ENCODE measurements at places on chromosomes 5 and 9. TPM values are rescaled to one million over a fixed set of nuclear protein-coding genes. Genes with fewer than 3 reads are reported as not detected.

JAKMIP2 gene
- total RNA-seq: 5.5 TPM

GRCh38 chr5:37850226-37850865, 10.5 kb upstream of the GDNF start:
- no peak overlapping the region for H3K27ac ChIP-seq
- H3K27me3 ChIP-seq: no peaks in the 10 kb centered on the region
- no peaks in the 10 kb centered on the region for H3K36me3 ChIP-seq

- peaks cover 61% of the 10 kb centered on the region for H3K4me1 ChIP-seq
- peak overlapping the region; percentile 82 for H3K27ac ChIP-seq
- no peak overlapping the region for H3K4me3 ChIP-seq
- H3K27me3 ChIP-seq: no peaks in the 10 kb centered on the region
Measured at GRCh38 chr9:121194730-121195129, 6.9 kb downstream of the RAB14 start.

SLC6A3 gene
- total RNA-seq: 0.04 TPM

DNA sequence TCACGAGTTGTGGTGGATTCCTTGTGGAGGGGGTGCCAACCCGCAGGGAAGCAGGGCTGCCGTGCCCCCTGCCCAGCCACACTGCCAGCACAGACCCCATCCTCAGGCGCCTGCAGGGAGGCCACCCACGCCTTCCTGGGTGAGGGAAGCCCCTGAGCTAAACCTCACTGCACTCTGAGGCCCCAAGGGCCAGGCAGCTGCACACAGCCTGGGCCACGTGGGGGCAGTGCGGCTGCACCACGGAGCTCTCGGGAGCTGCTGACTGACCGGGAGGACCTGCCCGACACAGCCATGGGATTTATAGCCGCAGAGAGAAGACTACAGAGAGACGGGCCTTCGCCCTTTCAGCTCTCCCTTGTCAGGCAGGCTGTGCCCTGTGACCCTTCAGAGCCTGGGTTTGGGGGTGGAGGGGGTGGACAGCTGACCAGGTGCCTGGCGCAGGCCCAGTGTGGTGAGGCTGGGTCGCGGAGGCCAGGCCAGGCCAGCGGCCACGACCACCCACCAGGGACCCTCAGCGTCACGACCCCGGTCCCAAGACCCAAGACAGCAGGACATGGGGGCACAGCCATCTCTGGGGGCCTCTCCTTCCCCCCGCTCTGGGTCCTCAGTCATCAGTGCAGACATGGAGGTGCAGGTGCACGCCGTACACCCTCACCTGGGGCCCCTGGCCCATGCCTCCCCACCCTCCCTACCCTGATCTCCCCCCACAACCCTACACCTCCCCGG, 4.3 kb upstream of the AHRR start:
- H3K36me3 ChIP-seq: peaks cover 11% of the 10 kb centered on the region
- peaks cover 6% of the 10 kb centered on the region for H3K4me1 ChIP-seq
- H3K4me3 ChIP-seq: no peak overlapping the region

- DNase-seq: no peak
- H3K27ac ChIP-seq: no peak overlapping the region
- no peaks in the 10 kb centered on the region for H3K27me3 ChIP-seq
- peaks cover 17% of the 10 kb centered on the region for H3K4me1 ChIP-seq
- H3K36me3 ChIP-seq: peaks cover 18% of the 10 kb centered on the region
Measured at GRCh38 chr9:125446561-125447094, 185.0 kb downstream of the GAPVD1 start.

- peaks cover 14% of the 10 kb centered on the region for H3K27me3 ChIP-seq
- no peak overlapping the region for H3K4me3 ChIP-seq
- no peaks in the 10 kb centered on the region for H3K36me3 ChIP-seq
- no peak for DNase-seq
- peaks cover 45% of the 10 kb centered on the region for H3K4me1 ChIP-seq
Measured at GRCh38 chr5:61731946-61732314, 399.9 kb downstream of the ZSWIM6 start.

LIX1 gene
- total RNA-seq: 12.0 TPM

DNA sequence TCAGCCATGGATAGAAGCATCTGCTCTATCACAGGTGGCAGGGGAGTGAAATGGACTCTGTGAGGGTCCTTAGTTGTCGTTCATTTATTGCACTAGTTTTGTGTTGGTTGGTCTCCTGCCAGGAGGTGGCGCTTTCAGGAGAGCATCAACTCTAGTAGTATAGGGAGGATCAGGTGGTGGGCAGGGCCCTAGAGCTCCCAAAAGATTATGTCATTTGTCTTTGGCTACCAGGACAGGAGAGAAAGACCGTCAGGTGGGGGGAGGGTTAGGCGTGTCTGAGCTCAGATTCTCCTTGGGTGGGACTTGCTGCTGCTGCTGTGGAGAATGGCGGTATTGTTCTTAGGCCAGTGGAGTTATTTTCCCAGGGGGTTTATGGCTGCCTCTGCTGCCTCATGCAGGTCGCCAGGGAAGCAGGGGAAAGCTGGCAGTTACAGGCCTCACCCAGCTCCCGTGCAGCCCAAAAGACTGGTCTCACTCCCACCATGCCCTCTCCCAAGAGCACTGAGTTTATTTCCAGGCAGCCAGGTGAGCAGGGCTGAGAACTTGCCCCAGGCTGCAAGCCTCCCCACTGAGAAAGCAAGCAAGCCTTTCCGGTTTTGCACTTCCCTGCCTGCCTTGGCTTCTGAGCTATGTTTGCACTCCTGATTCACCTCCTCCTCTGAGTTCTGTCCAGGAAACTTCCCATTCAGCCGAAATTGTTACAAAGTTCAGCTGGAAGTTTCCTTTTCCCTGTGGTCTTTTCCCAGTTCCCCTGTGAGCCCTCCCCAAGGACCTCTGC, 317.3 kb downstream of the TAF11L14 start:
- no peaks in the 10 kb centered on the region for H3K27me3 ChIP-seq
- DNase-seq: no peak
- H3K4me3 ChIP-seq: peak overlapping the region; percentile 4
- H3K36me3 ChIP-seq: no peaks in the 10 kb centered on the region
- peaks cover 13% of the 10 kb centered on the region for H3K4me1 ChIP-seq

- DNase-seq: no peak
- H3K4me3 ChIP-seq: no peak overlapping the region
- no peak overlapping the region for H3K27ac ChIP-seq
- no peaks in the 10 kb centered on the region for H3K27me3 ChIP-seq
Measured at GRCh38 chr5:126513703-126514102, 81.3 kb downstream of the ALDH7A1 start.

- H3K27ac ChIP-seq: peak overlapping the region; percentile 56
- no peak for DNase-seq
- H3K27me3 ChIP-seq: peaks cover 5% of the 10 kb centered on the region
- peak overlapping the region; percentile 3 for H3K4me3 ChIP-seq
Measured at GRCh38 chr9:111298731-111299598, 31.1 kb downstream of the OR2K2 start.

DNA sequence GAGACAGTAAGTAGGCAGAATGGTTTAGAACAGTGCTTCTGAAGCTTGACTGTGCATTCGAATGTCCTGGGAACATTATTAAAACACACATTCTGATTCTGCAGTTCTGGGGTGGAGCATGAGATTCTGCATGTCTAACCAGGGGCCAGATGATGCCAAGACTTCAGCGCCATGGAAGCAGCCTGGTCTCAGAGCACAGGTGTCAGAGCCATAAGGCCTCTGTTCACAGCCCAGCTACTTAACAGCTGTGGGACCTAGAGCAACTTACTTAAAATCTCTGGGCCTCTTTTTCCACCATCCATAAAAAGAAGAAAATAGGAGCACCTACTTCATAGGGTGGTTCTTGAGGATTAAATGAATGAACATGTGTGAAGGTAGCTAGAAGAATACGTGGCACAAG, 84.0 kb downstream of the GNAQ start:
- peaks cover 3% of the 10 kb centered on the region for H3K36me3 ChIP-seq
- H3K27ac ChIP-seq: no peak overlapping the region
- DNase-seq: no peak
- H3K4me3 ChIP-seq: no peak overlapping the region
- peaks cover 36% of the 10 kb centered on the region for H3K4me1 ChIP-seq
- H3K27me3 ChIP-seq: no peaks in the 10 kb centered on the region
